ENCODE measurements at places on chromosomes 2 and 18.

- no peak for DNase-seq
Observed at GRCh38 chr2:222442665-222443064, 18.3 kb downstream of the SGPP2 start.

GRCh38 chr2:239500574-239501550, 100.0 kb upstream of the HDAC4 start:
- no peak for DNase-seq

- DNase-seq = no peak
Observed at GRCh38 chr2:112141626-112142007, 3.4 kb downstream of the FBLN7 start.

- no peak for DNase-seq
Observed at GRCh38 chr2:218152777-218153176, 14.0 kb downstream of the CXCR1 start.

DNA sequence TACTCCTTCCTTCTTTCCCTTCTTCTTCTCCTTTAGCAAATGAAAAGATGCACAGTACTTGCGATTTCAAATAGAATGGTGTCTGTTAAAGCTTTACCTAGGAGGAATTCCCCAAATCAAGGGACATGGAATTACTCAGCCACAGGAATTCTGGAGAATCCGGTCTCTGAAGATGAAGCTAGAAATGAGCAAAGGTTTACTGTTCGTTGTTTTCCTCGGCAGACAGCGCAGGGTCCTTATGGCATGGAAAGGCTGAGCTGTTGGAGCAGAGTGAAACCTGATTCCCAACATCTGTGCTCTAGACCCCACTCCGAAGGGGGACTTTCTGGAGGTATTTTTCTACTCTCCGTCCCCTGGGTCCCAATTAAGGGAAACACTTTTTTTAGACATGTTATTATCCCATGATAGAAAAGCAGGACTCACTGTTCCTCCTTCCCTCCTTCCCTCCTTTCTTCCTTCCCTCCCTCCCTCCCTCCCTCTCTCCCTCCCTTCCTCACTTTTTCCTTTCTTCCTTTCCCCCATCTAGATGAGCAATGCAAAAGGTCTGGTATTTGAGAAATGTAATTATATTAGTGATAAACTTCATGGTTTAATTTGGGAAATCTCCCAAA, 47.1 kb downstream of the CDCA7 start:
- DNase-seq = peak; percentile 7

DNA sequence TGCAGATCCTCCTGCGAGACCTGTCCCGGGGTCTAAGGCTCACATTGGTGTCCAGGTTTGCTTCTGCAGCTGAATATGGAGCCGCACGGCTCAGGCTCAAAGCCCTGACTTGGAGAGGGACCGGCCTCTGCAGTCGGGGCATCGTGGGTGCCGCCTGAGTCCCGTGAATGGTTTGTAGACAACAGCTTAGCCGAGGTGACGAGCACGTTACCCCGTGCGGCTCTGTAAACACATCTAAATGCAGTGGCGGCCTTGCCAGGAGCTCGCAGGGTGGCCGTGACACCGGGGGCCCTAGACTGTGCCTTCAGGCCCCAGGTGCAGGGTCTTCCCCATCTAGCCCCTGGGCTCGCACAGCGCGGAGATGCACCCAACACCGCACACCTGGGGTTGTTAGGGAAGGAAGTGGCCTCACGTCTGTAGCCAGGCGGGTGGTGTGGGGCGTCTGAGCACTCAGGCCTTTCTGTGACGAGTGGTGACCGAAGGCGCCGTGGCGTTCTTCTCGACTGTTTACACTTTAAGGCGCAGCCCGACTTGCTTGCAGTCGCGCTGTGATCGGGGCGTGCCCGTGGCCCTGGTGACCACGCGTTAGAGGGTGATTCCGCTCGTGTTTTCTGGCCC, 91.6 kb downstream of the NFATC1 start:
- DNase-seq = no peak

DNA sequence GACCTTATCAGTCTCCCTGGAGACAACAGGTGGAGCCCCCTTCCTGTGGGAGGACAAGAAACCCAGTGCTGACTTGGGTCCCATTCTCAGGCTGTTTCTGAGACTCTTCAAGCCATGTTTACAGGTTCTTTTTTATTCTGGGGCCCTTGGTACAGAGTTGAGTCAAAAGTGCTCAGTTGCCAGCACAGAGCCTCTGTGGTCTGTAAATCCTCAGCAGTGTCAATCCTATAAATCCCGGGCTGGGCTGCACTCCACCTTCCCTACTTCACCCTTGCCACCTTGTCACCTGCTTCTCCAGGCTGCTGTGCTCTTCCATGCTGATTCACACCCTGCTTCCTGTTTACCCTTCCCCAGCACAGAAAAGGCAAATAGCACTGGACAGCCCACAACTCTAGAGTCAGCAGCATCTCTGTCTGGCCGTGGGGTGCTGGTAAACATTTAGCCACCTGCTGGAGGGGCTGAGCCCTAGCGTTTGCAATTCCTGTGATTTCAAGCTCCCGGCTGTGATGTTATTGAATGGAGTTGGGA, 74.7 kb downstream of the TNFRSF11A start:
- DNase-seq = no peak

DNA sequence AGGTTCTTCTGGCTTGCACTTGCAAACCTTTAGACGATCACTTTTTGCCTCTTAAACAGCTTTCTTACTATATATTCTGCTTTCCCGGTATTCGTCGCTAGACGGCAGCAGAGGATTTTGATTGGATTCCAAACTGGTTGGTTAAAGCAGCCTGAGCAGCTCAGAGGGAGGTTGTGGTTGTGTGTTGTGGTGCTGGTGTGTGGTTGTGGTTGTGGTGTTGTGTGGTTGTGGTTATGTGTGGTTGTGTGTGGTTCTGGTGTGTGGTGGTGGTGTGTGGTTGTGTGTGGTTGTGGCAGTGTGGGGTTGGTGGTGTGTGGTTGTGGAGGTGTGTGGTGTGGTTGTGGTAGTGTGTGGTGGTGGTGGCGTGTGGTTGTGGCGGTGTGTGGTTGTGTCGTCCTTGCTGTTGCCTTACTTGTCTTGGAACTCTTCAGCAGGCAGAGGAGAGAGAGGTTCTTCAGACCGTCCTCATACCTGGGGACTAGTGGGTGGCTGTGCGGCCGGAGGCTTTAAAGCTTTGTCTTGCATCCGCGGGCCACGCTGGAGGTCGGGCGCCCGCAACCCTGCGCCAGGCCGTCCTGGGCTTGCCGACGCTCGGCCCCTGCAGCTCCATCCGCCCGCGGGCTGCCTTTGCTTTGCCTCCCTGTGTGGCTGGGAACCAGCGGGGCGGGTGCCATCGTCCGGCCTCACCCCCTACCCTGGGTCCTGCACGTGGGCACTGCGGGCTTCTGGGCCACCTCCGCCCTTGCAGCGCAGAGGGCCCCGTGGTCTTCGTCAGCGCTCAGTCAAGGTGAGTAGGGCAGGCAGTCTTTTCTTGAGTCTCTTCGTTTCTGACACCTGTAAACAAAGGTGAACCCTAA, 190.8 kb downstream of the ARHGAP28 start:
- DNase-seq = peak; percentile 65

GRCh38 chr18:3117493-3118192, 102.1 kb downstream of the MYOM1 start:
- DNase-seq = no peak

GRCh38 chr18:70422391-70422965, 133.6 kb downstream of the SOCS6 start:
- DNase-seq = no peak

DNA sequence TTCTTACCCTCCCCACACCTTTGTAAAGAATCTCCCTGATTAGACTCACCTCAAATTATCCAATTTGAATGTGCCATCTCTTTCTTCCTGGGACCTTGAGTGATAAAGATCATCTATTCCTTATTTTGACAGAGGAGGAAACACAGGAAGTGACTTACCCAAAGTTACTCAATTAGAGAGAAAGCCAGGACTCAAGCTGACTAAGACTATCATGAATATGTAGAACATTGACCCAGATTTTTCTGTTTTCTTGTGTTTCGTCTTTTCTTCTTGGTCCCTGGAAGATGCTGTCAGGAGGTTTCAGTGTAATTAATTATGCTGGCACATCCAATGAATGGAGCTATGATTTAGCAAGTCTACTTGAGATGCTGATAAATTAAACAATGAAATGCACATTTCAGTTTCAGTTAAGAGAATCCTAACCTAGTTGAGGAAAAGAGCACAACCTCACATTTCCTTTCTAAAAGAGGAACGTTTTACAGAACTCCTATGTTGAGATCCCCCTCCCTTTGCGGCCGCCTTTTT, 380.4 kb downstream of the CLIP4 start:
- DNase-seq = no peak

- DNase-seq = no peak
Observed at GRCh38 chr2:32008805-32009515, 1.8 kb downstream of the MEMO1 start.

GRCh38 chr2:16507655-16508489, 157.8 kb downstream of the CYRIA start:
- DNase-seq = peak; percentile 36

DNA sequence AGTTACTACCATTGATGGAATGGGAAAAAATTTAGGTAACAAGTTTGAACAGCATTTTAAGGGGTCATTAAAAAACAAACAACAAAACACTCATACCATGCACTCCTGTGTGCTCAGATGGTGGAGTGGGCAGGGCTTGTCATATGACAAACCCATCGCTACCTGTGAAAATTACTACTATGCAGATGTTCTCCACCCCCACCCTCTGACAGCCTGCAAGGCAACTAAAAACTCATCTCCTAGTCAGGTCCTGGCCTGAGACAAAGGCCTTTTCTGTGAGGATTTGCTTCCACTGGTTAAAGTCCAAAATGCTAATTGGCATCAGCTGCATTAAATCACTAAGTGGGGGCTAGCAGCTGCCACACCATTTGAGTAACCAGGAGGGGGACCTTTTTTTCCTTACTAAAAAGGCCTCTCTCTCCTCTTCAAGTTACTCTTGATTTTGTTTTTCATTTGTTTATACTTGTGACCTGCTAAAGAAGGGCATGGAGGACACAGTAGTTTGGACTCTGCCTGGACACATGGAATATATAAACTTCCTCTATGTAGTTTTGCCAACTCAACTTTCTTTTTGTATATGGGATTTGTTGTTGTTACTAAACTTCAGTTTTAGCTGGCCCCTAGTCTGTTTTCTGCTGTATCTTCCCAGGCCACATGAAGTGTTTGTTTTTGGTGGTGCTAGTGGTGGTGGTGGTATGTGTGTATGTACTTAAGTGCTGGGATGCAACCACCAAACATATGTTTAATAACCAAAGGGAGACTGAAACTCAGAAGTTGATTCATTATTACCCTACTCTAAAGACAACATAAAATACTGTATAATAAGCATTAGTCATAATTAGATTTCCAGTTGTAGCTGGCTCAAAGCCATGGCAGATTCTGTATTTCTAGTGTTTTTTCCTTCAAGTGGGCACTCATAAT, 121.3 kb downstream of the MAP4K4 start:
- DNase-seq = peak; percentile 57

DNA sequence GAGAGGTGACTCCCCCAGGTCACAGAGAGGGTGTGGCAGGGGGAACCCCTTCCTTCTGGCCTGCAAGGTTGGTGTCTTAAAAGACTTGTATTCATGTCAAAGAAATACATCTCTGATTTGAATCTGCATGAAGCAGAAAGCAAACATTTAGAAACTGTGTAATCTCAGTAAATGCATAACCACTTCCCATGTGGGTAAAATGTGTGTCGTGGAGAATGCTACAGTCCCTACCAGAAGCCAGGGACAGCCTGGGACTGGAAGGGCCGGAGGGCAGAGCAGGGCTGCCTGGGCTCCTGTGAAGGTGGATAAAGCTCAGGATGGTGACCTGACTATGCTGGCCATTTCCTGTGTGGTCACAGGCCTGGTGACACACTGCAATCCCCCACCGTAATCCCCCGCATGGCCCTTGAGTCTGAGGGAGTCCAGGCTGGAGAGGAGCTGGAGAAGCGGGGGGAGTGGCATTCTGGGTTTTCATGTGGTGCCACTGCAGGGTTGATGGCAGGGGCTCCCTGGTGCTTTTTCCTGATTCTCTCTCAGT, 102.2 kb downstream of the LRRC30 start:
- DNase-seq = no peak

DNA sequence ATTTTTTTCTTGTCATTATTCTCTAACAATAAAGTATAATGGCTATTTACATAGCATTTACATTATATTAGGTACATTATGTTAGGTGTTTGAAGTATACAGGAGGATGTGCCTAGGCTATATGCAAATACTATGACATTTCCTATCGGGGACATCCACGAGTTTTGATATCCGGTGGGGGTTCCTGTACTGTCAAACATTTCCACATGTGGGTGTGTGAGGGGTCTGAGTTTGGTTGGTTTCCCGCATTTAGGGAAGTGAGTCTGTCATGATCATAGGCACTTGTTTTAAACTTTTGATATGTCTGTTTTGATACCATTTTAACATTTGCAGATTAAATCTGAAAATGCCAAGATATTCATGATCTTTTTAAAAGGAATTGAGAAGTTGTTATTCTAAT, 76.0 kb downstream of the CEP192 start:
- no peak for DNase-seq

- no peak for DNase-seq
Observed at GRCh38 chr2:113282747-113283533, 4.2 kb upstream of the PAX8 start.

GRCh38 chr2:191977754-191978153, 130.9 kb upstream of the CAVIN2 start:
- no peak for DNase-seq

DNA sequence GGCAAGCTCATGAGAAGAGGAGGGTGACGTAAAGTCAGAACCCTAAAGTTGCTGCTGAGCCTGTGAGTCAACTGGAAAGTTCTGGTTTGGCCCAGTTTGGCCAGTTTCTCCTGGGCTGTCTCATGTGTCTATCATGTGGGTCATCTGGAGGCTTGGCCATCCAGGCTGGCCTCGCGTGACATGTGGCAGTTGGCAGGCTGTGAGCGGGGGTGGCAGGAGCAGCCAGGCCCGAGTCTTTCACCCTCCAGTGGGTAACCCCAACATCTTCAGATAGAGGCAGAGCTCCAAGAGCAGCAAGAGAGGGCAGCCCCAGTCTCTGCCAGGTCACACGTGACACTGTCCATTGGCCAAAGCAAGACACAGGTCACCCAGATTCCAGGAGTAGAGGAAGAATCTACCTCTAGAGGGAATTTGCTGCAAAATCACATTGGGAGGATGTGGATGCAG, 51.5 kb downstream of the FHOD3 start:
- DNase-seq = no peak

DNA sequence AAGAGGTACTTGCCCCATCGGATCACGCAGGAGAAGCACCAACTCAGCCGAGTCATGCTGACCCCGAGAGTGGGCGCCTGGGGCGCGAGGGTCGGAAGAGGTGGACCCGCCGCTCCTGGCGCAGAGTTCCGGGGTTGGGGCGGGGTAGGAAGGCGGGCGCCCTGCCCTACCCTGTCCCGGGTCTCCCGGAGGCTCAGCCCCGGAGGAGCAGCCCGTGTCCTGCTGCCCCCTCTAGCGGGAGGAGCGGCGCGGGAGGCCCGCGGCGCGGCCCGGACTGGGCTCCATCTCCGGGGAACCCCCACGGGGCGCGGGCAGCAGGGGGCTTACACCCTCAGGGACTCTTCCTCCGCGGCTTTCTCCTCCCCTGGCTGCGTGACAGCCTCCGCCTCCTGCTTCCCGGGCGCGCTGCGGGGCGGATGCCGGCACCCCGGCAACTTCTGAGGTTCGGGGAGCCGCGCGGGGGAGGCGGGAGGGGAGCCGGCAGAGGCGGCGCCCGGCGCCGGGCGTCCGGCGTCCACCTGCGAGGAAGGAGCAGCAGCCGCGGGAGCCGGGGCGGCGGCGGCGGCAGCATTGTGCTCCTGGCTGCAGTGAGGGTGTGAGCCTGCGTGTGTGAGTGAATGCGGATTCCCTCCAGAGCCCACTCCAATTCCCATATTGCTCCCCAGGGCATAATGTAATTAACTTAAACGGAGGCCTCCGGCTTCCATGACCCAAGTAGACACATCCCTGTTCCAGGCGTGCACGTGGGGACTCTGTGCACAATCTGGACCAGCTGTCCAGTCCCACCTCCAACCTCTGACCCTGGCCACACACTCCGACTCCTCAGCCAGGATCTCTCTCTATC, 7.6 kb upstream of the TNS1 start:
- DNase-seq = no peak
